A673 (cell line): ENCODE measurements at places on chromosomes 7 and 10. TPM values are rescaled to one million over a fixed set of nuclear protein-coding genes. Genes with fewer than 3 reads are reported as not detected.

Gene ITPRID1
- total RNA-seq = 0.21 and 0.31 TPM in 2 replicates

GRCh38 chr7:80500325-80500724 is 11.5 kb downstream of the GNAT3 start:
- no peak for DNase-seq

Gene RSU1
- total RNA-seq = 62.8 and 64.0 TPM in 2 replicates

DNA sequence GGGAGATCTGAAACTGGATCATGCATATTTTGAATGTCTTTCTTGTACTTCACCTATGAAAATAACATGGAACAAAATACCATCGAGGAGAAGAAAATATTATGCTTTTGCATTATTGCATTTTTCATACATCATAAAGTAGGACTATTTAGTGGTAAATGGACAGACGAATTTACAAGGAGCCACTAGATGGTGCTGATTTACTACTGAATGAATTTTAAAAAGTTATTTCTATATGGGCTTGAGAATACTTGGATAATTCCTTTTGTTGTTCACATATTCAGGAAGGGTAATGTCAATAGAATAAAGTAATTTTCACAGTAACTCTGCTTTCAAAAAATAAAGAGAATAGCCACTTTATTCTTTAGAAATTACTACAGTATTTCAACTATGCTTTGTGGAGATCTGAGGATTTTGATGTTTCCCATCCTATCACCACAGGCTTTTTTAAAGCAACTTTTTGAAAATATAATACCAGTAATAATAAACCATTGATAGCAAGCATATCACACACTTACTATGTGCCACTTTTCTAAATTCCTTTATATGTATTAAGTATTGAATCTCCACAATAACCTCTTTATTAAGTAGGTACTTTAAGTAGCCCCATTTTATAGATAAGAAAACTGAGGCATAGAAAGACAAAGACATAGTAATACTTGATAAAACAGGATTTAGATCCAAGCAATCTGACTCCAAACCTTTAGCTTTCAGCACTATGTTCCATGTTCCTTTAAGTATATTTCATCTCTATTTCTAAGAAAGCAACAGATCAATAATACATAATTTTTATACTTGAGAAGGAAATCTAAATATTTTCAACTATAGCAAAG is 38.6 kb downstream of the NEBL start:
- DNase-seq = peak; percentile 62

- no peak for DNase-seq
Observed at GRCh38 chr7:82755705-82756551, 312.4 kb upstream of the CACNA2D1 start.

- no peak for DNase-seq
Observed at GRCh38 chr7:11750191-11750590, 81.8 kb downstream of the THSD7A start.

DNA sequence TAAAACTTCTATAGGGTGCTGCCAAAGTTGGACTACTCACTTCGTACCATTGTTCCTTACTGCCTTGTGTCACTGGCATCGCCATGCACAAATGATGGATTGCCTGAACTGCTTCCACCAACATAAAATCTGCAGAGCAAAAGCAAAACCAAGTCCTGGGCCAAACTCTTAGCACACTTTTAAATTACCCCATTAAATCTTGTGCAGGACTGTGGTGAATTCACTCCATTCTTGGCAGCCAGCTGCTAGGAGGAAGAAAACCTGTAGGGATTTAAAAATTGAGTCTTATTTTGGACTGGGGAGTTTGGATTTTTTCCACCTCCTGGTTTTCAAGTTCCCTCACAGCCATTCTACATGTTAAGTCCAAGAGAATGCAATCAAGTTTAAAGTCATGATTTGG is 646.9 kb downstream of the SORCS3 start:
- DNase-seq = no peak

DNA sequence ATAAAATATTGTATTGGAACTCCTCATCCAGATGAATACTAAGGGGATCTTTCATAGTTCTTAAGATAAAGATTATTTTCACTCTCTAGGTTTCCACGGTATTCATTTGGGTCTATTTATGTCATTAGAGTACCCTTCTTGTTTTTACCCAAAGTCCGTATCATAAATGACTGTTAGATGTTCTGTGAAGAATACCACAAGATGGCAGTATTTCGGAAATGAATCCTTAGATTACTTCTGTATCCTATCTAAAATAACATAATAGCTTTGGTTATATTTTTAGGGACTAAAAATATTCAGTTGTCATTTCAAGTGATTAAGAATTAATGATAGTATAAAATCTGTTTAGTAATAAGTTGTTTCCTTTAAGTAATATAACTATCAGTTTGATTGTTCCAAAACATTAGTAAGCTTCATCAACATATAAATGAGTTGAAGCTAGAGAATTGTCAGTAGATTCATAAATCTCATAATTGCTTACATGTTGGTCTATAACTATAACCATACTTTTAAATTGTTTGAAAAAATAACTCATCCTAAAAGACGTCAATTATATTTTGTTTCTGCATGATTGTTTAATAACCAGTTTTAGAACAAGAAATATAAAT is 337.5 kb upstream of the KCND2 start:
- peak; percentile 52 for DNase-seq

- peak; percentile 63 for DNase-seq
Observed at GRCh38 chr10:122051609-122052385, 62.8 kb downstream of the TACC2 start.

Gene CADPS2
- 74.4 and 81.3 TPM in 2 replicates for total RNA-seq

GRCh38 chr7:131370523-131370968 is 42.9 kb downstream of the MKLN1 start:
- no peak for DNase-seq

Gene CDK6
- 10.0 and 10.5 TPM in 2 replicates for total RNA-seq

DNA sequence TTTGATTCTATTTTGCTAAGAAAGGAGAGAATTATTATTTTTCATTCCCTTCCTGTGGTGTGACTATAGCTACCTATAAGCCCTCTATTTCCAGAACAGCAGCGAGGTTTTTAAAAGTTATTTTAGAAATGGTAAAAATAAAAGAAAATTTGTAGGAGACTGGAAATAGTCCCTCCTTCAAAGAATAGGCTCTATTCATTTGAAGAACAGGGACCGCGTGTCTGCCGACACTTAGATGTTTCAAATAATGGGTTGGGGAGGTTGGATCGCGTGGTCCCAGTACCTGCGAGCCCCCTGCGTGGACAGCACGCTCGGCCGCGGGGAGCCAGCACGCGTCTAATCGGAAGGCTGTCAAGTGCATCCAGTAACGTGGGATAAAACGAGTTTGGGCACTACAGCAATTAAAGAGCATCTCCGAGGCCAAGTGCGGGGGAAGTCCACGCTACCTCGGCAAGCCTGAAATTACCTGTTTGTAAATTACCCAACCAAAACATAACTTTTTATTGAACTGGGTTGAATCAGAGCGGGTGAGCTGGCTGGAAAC is 1.0 kb downstream of the CACNA2D1 start:
- DNase-seq = no peak

Gene TRPV5
- total RNA-seq = not detected in 2 replicates
